ENCODE measurements at places on chromosomes 7 and 10.

DNA sequence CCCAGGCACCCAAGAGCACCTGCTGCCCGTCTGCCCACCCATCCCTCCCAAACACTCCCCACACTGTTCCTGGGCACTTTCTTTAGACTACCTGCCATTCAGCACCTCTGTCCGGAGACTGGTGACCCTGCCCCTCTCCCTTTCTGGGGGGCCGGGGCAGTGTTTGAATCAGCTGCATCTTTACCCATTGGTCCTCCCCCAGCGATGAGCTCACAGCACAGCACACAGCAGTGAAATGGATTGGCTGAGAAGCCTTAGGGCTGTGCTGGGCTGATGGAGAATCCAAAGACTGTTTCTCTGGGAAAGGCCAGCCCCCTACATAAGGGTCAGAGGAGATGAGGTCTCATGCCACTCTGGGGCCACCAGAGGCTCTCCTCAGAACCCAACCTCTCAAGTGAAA, 40.2 kb downstream of the VWA2 start:
- DNase-seq = no peak

GRCh38 chr10:117569610-117570390, 27.3 kb downstream of the EMX2 start:
- DNase-seq = no peak

- no peak for DNase-seq
Observed at GRCh38 chr10:78494179-78494578, 460.5 kb downstream of the RPS24 start.

GRCh38 chr7:88919478-88920131, 124.1 kb upstream of the TEX47 start:
- no peak for DNase-seq

- no peak for DNase-seq
Observed at GRCh38 chr10:92350411-92350810, 59.4 kb downstream of the MARCHF5 start.

DNA sequence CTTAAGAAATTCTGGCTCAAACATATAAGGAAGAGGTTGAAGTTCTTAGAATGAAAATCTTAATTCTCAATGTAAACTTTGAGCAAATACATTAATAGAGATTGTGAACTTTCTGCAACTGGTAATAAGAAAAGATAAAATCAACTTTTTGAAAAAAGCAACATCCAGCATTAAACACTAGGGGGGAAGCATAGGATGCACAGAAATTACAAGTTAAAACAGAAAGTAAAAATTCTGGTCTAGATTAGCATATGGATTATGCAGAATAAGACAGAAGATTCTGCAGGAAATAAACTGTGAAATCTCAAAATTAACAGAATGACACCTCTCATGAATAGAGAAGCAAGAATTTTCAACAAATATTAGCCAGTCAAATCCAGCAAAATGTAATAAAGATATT, 38.0 kb upstream of the CAV2 start:
- DNase-seq = no peak

DNA sequence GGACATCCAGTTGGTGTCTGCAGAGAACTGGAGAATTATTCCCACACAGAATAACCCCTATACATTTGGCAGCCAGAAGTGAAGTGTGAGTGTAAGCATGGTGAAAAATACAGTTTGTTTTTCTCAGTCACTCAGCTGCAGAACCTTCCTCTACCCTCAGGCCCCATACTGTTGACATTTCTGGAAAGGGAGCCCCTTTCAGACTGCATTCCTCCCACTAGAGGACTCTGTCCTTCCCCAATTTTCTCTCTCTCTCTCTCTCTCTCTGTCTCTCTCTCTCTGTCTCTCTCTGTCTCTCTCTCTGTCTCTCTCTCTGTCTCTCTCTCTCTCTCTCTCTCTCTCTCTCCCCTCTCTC, 86.8 kb upstream of the STEAP1B start:
- no peak for DNase-seq

GRCh38 chr10:10778959-10779358, 238.7 kb upstream of the CELF2 start:
- DNase-seq = no peak

DNA sequence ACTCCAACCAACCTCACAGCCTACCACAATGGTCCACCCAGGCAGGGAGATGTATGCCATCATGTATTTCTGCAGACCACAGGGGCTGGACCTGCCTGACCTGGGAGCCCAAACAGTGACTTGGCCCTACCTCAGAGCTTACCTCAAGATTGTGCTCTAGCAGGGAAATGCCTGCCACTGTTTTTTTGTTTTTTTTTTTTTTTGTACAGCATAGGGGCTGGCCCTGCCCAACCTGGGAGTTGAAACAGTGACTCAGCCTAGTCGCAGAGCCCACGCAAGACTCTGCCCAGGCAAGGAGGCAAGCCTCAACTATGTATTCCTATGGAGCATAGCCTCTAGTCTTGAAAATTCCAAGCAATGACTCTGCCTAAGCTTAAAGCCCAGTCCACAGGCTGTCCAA, 39.3 kb upstream of the CDK6 start:
- DNase-seq = no peak

DNA sequence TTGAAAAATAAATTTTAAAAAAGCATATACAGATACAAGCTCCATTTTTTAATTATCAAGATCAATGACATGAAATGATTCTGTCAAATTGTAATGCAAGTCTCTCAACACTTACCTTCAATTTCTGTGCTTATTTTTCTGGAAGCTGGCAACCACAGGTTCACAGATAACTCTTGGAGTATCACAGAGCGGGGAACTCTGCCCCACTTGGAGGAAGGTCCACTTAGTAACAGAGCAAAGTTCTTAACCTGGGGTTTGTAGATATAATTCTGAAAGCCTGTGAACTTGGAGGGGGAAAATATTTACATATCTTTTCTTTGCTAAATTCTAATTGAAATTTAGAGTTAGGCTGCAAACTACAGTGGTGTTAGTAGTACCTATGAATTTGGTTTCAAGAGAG, 2.3 kb upstream of the MGAM start:
- no peak for DNase-seq

DNA sequence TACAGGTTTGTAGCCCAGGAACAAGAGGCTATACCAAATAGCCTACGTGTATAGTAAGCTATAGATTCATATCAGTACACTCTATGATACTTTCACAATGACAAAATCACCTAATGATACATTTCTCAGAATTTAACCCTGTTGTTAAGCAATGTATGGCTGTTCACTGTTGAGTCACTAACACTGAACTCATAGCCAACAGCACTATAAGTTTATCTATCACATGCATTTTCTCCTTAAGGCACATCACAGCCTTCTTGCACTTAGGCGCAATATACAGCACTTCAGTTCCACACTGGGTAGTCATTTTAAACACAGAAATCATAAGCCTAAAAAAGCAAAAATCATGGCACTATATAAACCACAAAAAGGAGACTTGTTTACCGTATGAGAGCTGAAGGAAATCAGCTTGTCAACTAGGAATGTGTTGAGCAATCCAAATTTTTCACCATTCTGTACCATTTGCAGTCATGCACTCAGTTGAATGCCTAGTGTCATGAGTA, 45.6 kb downstream of the ZNF438 start:
- no peak for DNase-seq

- no peak for DNase-seq
Observed at GRCh38 chr7:105020926-105021325, 6.9 kb downstream of the KMT2E start.

GRCh38 chr10:78620985-78621799, 447.6 kb upstream of the ZMIZ1 start:
- DNase-seq = no peak

DNA sequence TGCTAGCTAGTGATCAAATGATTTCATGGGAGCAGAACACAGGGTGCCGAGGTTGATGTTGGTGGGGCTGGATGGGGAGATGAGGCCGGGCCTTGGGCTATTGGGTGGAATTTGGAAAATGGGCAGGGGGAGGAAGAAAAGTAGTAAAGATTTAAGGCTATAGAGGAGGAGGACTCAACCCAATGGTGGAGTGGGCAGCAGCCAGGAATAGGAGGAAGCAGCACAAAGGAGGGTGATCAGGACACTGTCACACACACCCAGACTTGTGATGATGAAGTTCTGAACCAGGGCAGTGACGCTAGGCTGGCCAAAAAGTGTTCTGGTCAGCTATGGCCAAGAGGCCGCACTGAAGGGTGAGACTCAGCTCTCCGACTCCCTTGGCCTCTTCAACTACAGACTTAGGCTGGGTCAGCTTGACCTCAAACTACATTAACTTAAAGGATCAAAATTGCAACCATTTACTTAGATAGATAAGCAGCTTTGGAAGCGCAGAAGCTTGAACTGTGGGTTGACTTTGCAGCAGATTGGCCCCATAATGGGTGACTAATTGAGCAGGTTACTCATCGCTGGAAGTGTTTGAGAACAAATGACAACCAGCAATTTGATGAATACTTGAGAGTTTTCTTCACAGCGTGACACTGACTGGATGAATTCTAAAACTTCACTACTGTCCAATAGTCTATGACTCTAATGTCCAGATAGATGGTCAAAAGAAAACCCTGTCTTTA, 29.4 kb upstream of the GPR26 start:
- no peak for DNase-seq

GRCh38 chr10:110828525-110828924, 43.2 kb upstream of the PDCD4 start:
- DNase-seq = no peak

- no peak for DNase-seq
Observed at GRCh38 chr7:156080596-156080995, 268.3 kb upstream of the SHH start.

DNA sequence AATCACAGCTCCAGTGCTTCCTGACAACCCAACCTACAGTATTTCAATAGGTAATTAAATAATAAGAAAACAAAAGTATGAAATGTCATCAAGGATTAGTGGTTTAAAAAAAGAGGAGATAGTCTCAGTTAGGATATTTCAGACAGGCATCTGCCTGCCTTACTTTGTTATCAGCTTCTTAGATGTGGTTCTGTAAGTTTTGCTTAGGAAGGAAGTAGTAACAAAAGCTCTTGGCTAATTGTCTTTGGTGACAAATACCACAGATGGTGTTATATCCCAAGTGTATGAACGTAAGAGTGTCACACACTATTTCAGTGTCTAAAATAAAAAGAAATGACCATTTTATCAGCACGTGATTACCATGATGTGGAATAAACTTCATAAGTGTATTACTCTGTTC, 9.8 kb upstream of the ACTA2 start:
- DNase-seq = no peak
